Femur (tissue), 1 donor: ENCODE measurements at places on chromosomes 1 and 21.

GRCh38 chr1:226976276-226976977 lies 36.3 kb downstream of the COQ8A start:
- no peak for DNase-seq

GRCh38 chr1:174768949-174769348 lies 230.8 kb upstream of the CACYBP start:
- no peak for DNase-seq

DNA sequence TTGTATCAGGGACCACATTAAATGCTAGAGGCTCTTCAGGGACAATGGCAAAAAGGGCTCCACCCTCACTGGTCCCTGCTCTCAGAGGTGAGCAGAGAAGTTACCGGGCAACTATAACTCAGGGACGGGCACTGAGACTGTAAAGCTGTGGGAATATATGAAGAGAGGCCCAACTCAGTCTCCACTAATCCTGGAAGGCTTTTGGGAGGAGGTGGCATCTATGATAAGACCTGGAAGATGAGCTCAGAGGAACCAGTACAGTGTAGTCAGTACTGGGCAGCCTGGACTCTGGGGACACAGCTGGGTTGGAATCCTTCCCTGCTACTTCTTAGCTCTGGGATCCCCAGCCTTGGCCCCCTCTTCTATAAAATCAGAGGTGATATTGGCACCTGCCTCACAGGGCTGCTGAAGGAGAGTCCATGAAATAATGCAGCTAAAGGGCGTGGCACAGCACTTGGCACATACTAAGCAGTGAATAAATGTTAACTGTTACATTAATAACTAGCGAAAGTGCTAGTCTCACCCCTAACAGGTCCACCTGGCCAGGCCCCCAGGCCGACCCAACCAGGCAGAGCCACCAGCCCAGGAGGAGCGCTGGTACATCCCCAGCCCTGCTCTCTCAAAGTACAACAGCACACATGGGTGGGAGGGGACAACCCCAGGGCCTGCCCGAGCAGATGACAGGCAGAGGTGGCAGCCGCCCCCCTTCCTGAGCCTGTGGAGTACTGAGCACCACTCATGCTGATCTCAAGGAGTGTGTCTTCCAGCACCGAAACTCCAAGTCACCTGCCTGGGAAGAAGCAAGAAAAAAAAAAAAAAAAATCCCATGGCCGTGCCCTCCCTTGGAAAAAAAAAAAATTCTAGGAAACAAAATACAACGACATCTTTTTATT lies 62.7 kb downstream of the CASZ1 start:
- DNase-seq: no peak

GRCh38 chr1:83839566-83840173 lies 159.3 kb downstream of the TTLL7 start:
- no peak for DNase-seq

DNA sequence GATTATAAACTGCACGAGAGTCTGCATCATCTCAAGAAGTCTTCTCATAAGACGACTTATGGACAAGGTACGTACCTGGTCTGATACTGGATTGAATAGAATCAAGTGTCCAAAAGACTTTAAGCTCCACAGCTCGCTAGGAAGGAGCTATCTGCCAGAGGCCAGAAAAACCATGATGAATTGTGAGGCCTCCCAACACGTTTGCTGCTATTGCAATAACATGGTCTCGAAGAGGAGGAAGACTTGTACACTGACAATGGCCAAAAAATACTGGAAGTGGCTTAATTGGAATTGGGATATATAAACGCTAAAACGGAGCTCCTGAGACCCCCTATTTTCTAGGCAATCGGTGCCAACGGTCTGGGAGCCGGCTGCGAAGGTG lies 534 bp downstream of the DNAJC28 start:
- DNase-seq: no peak

DNA sequence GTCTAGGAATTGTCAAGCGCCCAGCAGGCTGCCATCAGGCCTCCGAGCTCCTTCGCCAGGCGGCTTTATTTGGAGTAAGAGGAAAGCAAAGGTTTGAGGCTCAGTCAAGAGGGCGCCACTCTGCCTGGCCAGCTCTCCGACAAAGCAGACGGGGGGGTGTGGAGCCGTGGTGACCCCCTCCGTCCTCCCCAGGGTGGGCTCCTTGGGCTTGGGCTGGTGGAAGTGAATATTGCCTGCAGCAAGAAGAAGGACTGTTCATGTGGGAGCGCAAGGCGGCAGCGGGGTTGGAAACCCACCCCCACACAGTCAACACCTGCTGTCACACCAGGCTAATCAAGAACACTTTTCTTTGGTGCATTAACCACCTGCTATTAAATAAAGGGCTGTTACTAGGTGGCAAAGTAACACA lies 14.6 kb downstream of the EPHX1 start:
- no peak for DNase-seq

DNA sequence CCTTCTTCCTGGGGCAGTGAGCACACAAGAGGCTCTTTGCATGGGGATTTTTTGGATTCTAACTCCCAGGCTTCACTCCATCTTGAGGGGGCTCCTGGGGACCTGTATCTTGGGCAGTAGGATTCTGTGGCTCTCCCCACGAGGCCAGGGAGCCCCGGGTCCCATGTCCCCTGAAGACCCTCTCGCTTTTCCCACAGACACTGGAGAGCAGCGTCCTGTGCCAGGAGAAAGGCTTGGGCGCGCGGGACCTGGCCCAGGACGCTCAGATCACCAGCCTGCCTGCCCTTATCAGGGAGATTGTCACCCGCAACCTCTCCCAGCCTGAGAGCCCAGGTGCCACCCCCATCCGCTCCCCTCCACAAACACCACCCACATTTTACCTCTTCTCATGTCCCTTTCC lies 735 bp downstream of the CROCC start:
- no peak for DNase-seq
